Osteoblast (primary cell): ENCODE measurements at places on chromosomes 16 and 17. TPM values are rescaled to one million over a fixed set of nuclear protein-coding genes. Genes with fewer than 3 reads are reported as not detected.

DNA sequence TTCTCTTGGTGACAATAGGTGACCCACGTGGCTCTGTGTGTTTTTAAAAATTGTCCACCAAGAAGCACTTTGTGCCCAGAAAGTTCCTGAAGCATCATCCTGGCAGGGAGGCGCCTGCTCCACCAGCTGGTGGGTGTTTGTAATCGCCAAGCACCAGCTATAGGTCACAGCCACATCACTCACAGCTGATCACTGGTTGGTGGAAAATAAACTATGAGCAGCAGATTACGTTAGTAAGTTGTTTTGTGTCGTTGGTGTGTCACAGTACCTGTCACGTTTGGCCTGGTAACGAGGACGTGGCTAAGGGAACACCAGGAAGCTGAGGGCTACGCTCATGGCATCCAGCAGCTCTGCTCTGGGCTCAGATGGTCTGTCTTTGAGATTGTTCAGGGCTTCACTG, 10.1 kb downstream of the MRM3 start:
- peaks cover 7% of the 10 kb centered on the region for H3K4me1 ChIP-seq
- H3K4me3 ChIP-seq = no peak overlapping the region
- H3K27ac ChIP-seq = no peak overlapping the region

DNA sequence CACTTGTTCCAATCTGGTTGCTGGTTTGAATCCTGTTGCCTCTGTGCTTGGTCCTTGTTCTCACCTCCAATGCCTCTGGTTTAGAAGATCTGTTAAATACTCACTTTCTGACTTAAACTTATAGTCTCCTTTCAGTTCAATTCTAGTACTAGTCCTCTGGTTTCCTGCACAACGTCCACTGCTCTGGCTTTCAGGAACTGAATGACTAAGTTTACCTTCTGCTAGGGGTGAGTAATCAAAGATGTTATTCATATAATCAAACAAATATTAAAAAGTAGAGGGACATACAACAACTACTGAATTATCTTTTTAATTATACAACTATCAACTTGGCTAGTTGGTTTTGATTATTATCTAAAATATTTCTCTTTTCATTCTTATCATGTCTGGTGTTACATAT, 496.4 kb upstream of the TOM1L1 start:
- H3K27me3 ChIP-seq = no peaks in the 10 kb centered on the region
- H3K4me3 ChIP-seq = no peak overlapping the region
- no peaks in the 10 kb centered on the region for H3K36me3 ChIP-seq
- DNase-seq = no peak
- H3K27ac ChIP-seq = no peak overlapping the region

- H3K27me3 ChIP-seq = no peaks in the 10 kb centered on the region
- no peaks in the 10 kb centered on the region for H3K4me1 ChIP-seq
- H3K36me3 ChIP-seq = no peaks in the 10 kb centered on the region
Observed at GRCh38 chr16:12311877-12312276, 335.3 kb downstream of the SNX29 start.

DNA sequence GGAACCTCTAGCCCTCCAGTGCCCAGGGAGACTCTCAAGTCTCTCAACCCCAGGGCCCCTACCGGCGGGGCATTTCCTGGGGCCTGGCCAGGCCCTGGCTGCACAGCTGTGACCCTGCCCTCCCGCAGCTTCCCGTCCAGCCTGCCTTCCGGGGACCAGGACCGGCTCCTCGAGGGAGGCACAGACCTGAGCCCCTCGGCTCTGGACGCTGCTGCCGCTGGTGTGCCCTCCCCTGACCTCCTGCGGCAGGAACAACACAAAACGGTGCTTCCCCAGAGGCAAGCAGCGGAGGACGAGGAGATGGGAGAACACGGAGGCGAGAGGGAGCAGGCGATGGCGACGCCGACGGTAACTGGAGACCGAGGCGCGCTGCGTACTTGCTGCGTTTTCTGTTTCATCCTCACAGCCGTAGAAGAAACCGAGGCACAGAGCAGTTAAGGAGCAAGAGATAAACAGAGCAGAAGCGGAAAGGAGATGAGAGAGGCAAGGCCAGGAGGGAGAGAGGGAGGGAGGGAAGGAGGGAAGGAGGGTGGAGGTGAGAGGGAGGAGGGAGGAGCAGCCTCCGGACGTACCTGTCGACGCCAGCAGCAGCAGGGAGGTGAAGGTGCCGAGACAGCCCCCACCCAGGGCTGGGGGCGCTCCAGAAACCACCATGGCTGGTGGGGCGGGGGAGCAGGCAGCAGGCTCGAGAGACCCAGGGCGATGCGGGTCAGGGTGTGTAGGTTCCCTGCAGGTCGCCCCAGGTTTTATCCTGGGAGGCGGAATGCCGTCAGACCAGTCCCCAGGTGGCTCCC, at the start of gene PRSS22:
Gene PRSS22 (minus strand): TSS at position 720 of the 794 bp plus-strand sequence. CDS start 66 bp downstream, at position 654.
- DNase-seq = peak; percentile 90
- H3K27ac ChIP-seq = no peak within 1 kb of the TSS
- H3K4me1 ChIP-seq = peaks cover 4% of the 10 kb centered on the region
- H3K4me3 ChIP-seq = peak within 1 kb of the TSS; percentile 9
- H3K36me3 ChIP-seq = no peaks in the 10 kb centered on the region

SLC12A3 gene
- not detected in 2 replicates for total RNA-seq

ACTG1 gene
- total RNA-seq = 10,373 and 13,273 TPM in 2 replicates

TANC2 gene
- total RNA-seq = 48.9 and 82.5 TPM in 2 replicates
